ENCODE measurements at places on chromosomes 5 and 9. TPM values are rescaled to one million over a fixed set of nuclear protein-coding genes. Genes with fewer than 3 reads are reported as not detected.

Gene PCDHB11
- 1.4 TPM for total RNA-seq

- no peaks in the 10 kb centered on the region for H3K36me3 ChIP-seq
- no peak overlapping the region for H3K27ac ChIP-seq
- H3K27me3 ChIP-seq, result no peaks in the 10 kb centered on the region
- no peak overlapping the region for H3K4me3 ChIP-seq
- no peaks in the 10 kb centered on the region for H3K4me1 ChIP-seq
Observed at GRCh38 chr5:38420691-38421390, 135.6 kb downstream of the LIFR start.

- H3K4me1 ChIP-seq, result no peaks in the 10 kb centered on the region
- no peak for DNase-seq
- no peak overlapping the region for H3K4me3 ChIP-seq
- no peaks in the 10 kb centered on the region for H3K36me3 ChIP-seq
Observed at GRCh38 chr9:92360083-92360482, 34.3 kb downstream of the CENPP start.

DNA sequence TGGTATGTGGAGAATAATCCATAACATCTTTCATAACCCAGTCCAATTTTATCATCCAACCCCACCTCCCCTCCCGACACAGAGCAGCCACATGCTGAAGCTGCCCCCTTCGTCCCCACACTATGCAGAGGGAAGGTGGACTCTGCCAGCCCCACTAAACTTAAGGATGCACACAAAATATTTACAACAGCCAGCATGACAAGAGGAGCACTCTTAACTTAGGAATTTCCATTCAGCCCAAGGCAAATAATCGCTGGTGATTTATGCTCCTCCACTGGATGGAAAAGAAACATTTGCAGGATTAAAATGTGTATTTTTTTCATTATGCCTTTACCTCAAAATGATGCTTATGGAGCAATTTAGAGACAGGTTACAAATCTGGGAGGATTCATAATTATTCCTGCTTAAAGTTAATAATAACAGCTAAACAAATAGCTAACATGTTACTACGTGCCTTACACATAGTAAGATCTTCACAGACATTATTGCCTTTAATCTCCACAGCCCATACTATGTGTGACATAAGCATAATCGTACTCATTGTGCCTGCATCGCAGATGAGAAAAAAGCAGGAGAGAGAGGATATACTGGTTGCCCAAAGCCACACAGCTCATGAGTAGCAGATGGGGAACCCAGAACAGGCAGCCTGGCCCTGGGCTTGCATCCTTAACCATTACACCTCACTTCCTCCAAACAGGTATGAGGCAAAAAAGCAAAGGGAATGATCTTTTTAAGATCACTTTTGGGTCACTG, 92.6 kb downstream of the GLIS3 start:
- DNase-seq, result no peak
- peak overlapping the region; percentile 65 for H3K27ac ChIP-seq
- H3K4me3 ChIP-seq, result no peak overlapping the region
- peaks cover 10% of the 10 kb centered on the region for H3K4me1 ChIP-seq

DNA sequence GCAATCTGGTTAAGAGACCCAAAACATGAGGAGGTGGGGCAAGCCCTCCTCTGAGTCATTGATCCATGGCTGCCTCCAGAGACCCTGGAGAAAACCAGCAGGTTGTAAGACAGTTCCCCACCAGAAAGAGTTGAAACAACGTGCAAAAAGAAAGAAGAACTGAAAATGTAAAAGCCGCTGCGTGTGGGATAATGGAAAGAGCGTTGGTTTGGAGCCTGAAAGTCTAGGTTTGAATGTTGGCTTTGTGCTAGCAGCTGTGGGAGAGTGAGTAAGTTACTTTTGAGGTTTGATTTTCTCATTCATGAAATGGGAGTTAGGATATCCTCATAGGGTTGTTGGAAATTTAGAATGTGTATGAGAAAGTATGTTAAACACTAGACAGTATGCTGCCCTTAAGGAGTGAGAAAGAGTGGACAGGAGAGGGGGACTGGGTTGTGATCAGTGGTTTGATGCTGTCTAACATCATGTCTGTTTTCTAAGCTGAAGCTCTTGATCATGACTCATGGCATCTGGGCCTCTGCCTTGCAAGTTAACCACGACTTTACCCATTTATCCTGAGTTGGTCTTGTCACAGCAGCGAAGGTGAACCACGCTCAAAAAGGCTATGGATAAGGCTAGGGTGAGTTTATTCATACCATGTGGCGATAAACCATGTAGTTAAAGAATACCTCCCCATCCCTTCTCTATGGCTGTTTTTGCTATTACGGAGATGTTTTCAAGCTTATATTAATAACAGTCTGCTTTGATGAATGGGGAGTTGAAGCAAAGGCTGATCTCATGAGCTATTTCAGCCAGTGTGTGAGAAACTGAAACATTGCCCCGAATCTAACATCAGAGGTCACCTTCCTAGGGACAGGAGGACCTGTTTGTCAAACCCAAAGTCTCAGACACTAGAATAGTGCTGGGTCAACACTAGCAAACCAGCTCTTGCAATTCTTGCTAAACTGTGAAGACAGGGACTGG, 41.3 kb downstream of the ZNF366 start:
- no peaks in the 10 kb centered on the region for H3K36me3 ChIP-seq
- H3K27me3 ChIP-seq, result no peaks in the 10 kb centered on the region
- no peak for DNase-seq
- H3K27ac ChIP-seq, result peak overlapping the region; percentile 75

DNA sequence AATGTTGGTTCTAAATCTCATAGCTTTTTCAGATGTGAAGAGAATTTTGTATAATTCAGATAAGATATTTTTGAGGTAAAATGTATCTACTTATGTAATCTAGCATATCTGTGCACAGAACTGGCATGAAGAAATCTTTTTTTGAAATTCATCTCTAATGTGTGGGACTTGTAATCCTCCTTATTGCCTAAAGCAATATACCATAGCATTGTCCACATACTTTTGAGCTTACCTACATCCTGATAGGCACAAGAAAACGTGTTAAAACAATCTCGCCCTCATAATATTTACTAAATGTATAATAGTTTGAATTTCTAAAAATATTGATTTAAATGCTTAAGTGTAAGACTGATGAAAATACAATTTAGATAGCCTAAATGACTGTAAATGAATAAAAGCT, 1686.5 kb upstream of the ACO1 start:
- H3K27ac ChIP-seq, result no peak overlapping the region
- no peaks in the 10 kb centered on the region for H3K27me3 ChIP-seq
- DNase-seq, result no peak

GRCh38 chr9:117375956-117376355, 38.9 kb downstream of the ASTN2 start:
- H3K27ac ChIP-seq, result no peak overlapping the region
- no peaks in the 10 kb centered on the region for H3K27me3 ChIP-seq
- H3K4me1 ChIP-seq, result no peaks in the 10 kb centered on the region
- no peaks in the 10 kb centered on the region for H3K36me3 ChIP-seq
- no peak for DNase-seq
- no peak overlapping the region for H3K4me3 ChIP-seq

DNA sequence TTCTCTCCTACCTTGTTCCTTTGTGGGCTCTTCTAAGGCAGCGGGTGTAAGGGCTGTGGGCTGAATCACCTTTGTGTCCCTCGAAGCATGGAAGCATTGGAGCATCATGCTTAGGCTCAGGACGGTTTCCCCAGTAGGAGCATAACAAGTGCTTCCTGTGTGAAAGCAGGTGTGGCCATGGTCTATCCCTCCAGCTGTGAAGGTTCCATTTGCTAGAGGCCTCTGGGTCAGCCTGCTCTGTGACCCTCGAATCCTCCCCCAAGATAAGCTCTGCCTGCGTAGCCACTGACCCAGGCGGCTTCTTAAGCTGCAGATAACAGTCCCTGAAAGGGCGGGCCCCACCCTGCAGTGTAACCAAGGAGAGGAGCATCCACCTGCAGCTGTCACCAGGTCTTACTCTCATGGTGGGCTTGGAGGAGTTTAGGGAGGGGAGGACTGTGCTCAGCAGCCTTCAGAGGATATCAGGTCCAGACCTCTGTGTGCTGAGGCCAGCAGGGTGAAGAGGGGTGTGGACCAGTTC, 8.4 kb upstream of the NDST1 start:
- H3K36me3 ChIP-seq, result no peaks in the 10 kb centered on the region
- no peaks in the 10 kb centered on the region for H3K27me3 ChIP-seq
- DNase-seq, result no peak
- no peak overlapping the region for H3K4me3 ChIP-seq

DNA sequence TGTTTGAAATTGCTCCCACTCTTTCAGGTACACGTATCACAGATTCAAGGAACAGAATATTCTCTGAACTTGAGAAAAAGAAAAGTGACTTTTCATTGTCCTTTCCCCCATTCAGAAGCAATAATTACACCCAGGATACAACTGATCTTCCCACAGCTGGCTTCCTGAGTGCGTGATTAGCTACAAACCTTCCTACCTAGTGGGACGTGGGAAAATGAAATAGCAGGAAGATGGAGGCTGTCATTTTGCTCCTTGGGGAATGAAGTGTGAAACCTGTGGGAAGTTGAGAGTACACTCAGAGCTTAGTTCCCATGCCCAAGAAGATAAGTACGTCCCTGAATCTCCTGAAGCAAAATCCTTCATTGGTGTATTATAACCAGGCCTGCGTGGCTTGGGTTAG, 2.6 kb downstream of the TAS2R1 start:
- no peaks in the 10 kb centered on the region for H3K4me1 ChIP-seq
- H3K27me3 ChIP-seq, result no peaks in the 10 kb centered on the region
- H3K27ac ChIP-seq, result no peak overlapping the region
- no peak overlapping the region for H3K4me3 ChIP-seq
- no peak for DNase-seq

Measured in heart right ventricle (tissue), 16 donors.